Activated T-helper 1 cell treated with anti-CD3 and anti-CD28 coated beads, Interleukin-2, amount 50 U/mL, for 16 hours (primary cell): ENCODE measurements at places on chromosomes 6 and 20.

DNA sequence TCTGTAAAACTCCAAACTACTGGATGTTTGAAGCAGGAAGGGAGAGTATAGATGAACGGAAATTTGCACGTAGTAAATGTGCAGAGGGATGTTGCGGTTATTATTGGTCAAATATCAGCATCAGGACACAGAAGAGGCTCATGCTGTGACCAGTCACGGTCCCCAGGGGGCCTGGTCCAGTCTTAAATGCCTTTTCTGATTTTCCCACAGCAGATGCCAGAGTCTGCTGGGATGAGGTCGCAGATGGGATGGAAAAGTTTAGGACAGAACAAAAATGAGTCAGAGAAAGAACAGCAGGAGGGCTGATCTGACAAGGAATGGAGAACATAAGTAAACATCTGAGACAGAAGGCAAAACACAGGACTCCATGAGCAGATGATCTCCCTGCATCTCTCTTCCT, 11.7 kb upstream of the SIRPG start:
- no peak for DNase-seq

DNA sequence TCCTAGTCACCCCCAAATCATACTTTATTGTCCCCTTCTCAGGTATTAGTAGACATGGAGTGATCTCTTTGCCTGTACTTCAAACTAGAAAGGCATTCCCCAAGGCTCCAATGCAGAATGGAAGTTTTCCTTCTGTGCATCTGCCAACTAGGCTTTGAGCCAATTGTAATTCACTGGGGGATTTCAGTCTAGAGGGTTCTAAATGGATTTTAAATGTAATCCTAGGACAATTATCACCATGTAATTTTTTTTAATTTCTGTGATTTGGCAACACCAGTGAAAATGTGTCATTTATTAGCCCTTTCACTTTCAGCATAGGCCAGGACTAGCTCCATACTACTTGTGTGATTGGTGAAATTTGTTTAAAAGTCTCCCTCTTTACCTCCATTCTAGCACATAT, 557.6 kb upstream of the MARCKS start:
- no peak for DNase-seq

- DNase-seq, result no peak
Measured at GRCh38 chr6:27556406-27556805, 83.5 kb upstream of the ZNF184 start.

DNA sequence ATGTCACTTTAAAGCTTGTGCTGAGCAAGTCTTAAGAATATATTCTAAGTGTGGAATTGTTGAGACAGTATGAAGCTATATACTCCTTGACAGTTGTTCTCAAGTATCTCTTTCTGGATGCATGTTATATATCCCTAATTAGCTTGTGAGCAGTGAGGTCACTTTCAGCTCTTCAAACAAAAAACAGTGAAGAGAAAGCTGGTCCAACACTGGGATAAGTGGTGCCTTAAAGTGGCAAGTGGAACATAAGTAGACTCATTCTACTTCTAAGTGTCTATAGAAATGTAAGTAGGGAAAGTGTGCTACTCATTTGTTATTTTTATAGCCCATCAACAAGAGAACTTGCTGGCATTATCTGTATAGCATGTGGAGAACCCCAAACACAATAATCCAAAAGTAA, 133.1 kb upstream of the BACH2 start:
- DNase-seq, result no peak

- no peak for DNase-seq
Measured at GRCh38 chr6:10221178-10221577, 193.7 kb downstream of the TFAP2A start.

GRCh38 chr6:153231048-153231646, 100.1 kb upstream of the RGS17 start:
- no peak for DNase-seq

DNA sequence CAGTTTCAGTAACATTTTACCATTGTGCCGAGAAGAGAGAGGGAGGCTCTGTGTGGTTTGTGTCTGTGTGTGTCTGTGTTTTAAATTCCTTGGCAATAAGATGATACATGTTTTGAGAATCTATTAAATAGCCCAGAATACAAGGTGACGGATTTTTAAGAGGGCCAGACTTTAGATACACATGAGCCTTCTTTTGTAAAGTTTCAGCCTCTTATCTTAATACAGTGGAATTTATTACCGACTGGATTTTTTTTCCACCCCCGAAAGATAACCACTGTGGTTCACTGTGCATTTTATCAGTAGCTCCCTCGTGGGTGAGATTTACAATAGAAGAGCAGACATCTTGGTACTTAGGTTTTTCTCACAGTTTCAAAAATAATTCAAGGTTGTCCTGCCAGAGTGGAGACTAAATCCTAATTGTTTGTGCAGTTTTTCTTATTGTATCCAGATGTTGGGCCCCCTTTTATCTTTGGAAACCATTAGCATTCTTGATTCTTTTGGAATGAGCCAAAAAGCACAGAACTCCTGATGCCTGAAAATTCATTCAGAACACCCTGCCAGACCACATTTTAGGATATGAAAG, 49.9 kb downstream of the STK4 start:
- no peak for DNase-seq
